Kidney (tissue), 22 donors: ENCODE measurements at places on chromosomes 1 and 21.

DNA sequence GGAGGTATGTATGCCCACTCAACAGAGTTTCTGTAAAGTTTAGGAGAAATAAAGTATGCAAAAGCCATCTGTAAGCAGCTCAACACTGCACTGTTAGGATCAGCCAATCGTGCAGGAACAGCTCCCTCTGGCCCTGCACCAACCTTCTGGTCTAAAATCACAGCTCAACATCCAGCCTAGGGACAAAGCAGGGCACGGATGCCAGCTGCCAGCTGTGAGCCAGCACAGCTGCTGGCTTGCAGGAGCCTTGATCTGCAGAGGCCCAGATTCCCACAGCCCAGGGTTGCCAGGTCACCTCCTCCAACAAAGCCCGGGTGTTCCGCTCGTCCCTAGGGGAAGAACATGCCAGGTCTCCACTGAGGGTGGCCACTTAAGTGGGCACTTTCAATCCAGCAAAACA lies 8.6 kb downstream of the ACOT7 start:
- DNase-seq = no peak

GRCh38 chr1:184752656-184753055 lies 2.0 kb downstream of the EDEM3 start:
- DNase-seq = no peak

DNA sequence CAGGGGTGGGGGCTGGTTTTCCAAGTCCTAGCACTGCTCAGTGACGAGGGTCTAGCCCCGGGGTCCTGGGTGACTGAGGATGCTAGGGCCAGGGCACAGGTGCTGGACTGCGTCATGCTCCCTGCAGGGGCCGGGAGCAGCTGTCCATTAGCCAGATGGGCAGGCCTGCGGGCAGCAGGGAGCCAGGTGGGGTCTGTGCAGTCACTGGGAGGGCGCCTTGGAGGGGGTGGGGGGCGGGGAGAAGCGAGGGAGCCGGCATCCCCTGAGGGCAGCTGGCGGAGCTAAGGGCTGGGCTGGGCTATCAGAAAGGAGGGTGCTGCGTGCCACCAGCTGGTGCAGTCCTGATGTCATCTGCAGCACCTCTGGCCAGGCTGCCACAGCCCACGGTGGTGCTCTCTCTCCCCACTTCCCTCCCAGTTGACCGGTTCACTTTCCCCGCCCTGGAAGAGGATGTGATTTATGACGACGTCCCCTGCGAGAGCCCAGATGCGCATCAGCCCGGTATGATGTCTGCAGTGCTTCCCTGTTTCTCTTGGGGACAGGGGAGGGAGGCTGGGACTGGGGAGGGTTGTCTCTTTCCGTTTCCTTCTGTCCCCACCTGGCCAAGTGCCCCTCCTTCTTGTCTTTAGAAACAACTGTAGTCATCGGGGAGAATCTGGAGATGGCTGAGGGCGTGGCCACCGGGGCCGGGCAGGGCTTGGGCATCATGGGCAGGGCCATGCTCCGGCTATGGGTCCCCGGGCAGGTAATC lies 63.8 kb downstream of the ARHGEF10L start:
- peak; percentile 66 for DNase-seq

DNA sequence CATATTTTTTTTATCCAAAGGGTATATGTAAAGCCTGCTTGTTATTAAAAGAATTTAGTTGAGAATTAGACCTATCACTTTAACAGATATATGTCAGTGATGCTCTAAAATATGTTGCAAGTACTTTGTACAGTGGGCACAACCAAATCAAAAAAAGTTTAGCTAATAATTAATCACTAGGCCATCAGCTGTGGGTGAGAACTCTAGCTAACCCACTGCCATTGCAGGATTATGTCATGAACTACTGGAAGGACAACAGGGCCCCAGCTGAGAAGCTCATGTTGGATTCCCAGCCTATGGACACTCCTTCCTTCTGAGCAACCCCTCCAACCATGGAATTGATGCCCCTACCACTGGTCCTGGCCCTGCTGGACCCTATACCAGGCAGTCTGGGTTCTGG lies 6.8 kb upstream of the CHIA start:
- no peak for DNase-seq

- no peak for DNase-seq
Observed at GRCh38 chr1:92759361-92759760, 25.5 kb downstream of the EVI5 start.

DNA sequence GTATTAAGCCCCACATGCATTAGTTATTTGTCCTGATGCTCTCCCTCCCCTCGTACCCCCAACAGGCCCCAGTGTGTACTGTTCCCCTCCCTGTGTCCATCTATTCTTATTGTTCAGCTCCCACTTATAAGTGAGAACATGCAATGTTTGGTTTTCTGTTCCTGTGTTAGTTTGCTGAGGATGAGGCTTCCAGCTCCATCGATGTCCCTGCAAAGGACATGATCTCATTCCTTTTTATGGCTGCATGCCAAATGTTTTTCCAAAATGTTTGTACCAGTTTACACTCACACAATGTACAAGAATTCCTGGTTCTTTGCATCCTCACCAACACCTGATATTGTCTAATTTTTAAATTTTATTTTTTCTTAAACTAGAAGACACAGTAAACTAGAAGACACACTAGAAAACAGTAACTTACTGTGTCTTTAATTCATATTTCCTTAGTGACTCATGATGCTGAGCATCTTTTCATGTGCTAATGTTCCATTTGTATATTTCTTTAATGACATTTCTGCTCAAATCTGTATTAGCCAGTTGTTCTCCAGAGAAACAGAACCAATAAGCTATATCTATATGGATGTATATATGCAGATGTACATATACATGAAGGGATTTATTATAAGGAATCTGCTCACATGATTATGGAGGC lies 19.4 kb upstream of the USP1 start:
- DNase-seq = no peak

DNA sequence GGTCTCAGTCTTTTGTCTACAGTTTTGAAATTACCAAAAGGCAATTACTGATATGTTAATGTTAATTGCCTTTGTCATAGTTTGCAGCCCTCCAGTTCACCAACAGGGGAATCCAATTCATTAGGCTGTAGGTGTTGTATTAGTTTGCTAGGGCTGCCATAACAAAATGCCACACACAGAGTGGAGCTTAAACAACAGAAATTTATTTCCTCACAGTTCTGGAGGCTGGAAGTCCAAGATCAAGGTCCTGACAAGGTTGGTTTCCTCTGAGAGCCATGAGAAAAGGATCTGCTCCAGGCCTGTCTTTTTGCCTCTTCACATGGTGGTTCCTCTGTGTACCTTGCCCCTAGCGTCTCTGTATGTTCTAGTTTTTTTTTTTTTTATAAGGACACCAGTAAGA lies 1.3 kb downstream of the RTCA start:
- DNase-seq = no peak

GRCh38 chr21:29208044-29208681 lies 77.7 kb downstream of the MAP3K7CL start:
- DNase-seq = no peak

DNA sequence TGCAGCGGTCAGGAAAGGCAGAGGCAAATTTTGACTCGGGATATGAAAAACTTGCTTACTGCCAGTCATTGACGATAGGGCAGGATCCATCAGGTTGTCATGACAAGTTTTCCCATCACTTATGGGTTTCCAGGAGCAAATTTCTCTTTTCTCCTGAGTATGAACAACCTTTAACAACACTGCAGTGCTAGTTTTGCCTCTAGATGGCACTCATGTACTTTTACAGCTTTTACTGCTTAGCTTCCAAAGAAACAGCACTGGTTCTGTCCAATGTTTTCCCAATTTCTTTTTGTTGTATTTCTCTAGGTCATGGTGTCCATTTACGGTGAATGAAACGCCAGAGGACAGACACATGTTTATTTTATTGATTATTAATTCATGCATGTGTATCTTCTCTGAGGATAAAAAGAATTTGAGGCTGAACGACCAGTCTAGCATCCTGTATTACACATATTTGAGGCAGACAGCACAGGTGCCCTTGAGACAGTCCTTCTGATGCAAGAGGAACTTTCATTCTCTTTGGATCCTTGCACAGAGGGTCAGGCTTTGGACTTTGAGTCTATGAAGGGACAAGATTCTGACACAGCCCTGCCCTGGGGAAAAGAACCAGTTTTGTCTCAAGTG lies 112.3 kb upstream of the TRABD2B start:
- DNase-seq = peak; percentile 81

DNA sequence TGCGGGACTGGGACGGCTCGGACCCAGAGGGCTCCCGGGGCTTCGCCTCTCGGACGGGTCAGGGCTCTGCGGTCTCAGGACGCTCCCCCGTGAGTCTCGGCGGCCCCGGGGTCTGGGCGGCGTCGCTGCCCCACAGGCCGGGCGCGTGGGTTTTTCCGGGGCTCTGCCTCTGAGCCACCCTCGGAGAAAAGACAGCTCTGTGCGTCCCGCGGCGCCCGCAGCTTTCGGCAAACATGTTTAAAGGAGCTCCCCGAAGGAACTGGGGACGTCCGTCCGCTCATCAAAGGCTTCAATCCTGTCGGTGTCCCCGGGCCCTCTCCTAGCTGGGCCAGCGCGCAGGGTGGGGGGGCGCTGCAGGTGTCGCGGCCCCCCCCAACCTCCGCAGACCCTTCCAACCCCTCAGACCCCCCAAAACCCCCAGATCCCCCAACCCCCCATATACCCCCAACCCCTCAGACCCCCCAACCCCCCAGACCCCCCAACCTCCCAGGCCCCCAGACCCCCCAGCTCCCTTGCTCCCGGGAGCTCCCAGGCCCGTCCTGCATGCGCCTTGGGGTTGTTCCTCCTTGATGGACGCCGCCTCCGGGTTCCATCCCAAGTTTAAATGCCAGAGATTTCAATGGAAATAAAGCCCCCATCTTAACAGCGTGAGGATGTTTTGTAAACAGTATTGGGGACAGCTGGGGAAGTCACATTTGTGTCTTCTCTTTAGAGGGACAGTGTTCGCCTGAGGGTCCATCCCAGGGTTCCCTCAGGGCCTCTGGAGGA lies 996 bp upstream of the C1orf159 start:
- peak; percentile 80 for DNase-seq

GRCh38 chr1:9197186-9198099 lies 37.1 kb upstream of the H6PD start:
- no peak for DNase-seq

DNA sequence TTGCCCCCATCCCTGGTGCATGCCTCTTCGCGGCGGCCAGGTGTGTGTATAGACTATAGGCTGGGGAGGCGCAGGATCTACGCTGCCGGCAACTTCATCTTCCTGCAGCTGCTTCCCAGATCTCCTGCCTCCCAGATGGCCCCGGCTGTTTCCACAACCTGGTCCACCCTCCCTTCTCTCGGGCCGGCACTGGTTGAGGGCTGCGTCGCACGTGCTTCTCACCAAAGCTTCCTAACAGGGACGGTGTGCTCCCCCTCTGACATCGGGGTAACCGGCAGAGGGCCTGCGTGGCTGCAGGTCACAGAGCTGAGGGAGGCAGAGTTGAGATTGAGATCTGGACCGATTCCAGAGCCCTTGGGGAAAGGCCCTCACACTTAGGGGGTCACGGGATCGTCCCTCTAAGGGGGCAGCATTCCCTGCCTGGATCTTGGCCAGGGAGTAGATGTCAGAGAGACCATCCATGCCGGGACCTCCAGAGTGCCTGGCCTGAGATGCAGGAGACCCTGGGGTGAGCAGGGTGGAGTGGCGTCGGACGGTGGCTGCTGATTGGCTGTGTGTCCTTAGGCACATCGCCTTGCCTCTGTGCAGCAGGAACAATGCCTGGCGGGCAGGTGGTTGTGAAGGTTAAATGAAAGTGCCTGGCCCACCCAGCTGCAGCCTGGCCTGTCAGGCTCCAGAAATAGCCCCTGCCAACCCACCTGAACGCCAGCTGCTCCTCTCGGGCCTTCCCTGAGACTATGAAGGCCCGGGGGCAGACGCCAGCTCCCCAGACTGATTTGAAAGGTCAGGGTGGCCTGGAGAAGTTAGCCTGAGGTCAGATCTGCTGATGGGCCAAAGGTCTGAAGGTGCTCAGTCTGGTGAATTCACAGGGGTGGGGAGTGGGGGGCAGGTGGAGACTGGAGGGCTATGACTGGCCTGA lies 6.1 kb upstream of the MASP2 start:
- DNase-seq = no peak

DNA sequence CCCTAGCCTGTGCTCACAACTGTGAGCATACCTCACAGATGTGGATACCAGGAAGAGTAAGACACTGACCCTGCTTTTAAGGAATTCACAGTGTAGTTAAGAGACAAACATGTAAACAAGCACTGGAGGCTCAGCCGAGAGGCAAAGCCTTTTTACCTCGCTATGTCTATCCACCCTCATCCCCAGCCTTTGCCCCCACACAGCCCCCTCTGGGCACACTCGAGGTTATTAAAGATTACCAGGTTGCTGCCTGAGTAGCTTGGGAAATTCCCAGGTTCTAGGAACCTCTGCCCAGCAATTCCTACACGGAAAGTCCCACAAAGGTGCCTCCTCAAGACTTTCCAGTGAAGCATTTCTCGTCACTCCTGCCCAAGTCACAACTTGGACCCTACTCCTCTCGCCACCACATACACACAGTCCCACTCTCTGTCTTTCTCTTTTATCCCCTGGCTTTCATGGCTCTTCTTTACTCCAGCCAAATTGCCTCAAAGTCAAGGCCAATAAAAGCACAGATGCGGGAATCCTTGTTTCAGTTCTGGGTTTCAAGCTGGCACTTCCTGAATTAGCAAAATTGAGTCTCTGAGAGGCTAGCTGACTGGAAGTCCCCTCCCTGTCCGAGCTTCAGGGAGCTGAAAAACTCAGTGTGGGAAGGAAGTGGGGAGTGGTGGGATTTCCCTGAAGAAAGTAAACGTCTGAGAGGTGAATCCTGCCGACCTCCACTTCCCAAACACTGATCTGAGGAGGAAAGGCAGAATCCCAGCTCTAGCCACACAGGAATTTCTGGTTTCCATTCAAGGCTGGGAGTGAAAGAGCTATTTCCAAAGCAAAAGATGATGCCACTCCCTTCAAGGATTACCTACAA lies 7.6 kb downstream of the DENND2D start:
- DNase-seq = no peak

- no peak for DNase-seq
Observed at GRCh38 chr1:169959686-169960085, 66.0 kb upstream of the SCYL3 start.
